ENCODE measurements at places on chromosomes 2 and 18. TPM values are rescaled to one million over a fixed set of nuclear protein-coding genes. Genes with fewer than 3 reads are reported as not detected.

Gene RBM44
- total RNA-seq = 0.35 TPM

Gene CHRNG
- total RNA-seq = not detected

Gene MARCHF4
- 0.15 TPM for total RNA-seq

Gene EFR3B
- total RNA-seq = 0.35 TPM

Gene VWA3B
- not detected for total RNA-seq

Gene SKA1
- total RNA-seq = 0.20 TPM

Gene CRACDL
- total RNA-seq = 6.3 TPM

Gene PCARE
- total RNA-seq = not detected

Gene MRPS5
- 75.7 TPM for total RNA-seq

Gene KIAA2012
- total RNA-seq = not detected

Gene COL4A3
- 30.8 TPM for total RNA-seq
